ENCODE measurements at places on chromosomes 6 and 20.

DNA sequence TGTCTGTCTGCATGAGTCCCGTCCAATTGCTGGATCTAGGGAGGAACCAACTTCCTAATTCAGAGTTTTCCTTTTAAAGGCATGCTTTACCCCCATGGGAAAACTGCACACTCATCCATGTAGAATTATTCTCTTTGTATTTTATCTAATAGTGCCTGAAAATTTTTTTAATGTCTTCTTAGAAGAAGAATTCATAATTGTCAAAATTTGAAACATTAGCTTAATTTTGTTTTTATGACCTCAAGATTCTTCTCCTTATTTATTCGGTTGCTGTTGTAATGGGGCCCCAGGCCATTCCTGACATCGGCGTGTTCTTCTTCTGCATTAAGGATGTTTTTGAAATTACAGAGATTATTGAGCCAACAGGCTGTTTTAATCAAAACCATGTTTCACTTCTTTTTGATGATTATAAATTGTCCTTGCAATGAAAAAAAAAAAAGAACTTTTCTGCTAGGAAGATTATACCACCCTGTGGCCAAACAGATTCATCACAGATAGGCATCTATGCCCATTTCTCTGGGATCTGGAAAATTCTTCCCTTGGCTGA lies 100.3 kb downstream of the ZNF217 start:
- no peak for DNase-seq

DNA sequence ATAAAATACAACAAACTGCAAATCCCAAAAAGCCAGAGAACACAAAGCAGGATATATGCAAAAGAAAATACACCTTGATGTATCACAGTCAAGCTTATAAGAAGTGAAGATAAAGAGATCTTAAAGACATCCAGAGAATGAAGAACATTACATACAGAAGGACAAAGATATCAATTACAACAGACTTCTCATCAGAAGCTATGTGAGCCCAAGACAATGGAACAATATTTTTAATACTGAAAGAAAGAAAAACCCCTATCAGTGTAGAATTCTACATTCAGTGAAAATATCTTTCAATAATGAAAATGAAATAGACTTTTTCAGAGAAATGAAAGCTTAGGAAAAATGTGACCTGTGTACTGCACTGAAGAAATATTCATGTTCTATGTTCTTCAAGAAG lies 104.5 kb upstream of the PHACTR3 start:
- DNase-seq = no peak

GRCh38 chr6:88513920-88514319 lies 347.8 kb upstream of the CNR1 start:
- DNase-seq = no peak

- DNase-seq = no peak
Measured at GRCh38 chr20:25637247-25637646, 13.4 kb upstream of the NANP start.

All from globus pallidus (tissue), 1 donor.